IPS DF 6.9 (cell line): ENCODE measurements at places on chromosomes 11 and 22.
A peak's percentile ranks its signal among the peaks of the same experiment; 100 is the strongest.

GRCh38 chr22:50547263-50547985 is 1.7 kb downstream of the KLHDC7B start:
- DNase-seq = no peak

DNA sequence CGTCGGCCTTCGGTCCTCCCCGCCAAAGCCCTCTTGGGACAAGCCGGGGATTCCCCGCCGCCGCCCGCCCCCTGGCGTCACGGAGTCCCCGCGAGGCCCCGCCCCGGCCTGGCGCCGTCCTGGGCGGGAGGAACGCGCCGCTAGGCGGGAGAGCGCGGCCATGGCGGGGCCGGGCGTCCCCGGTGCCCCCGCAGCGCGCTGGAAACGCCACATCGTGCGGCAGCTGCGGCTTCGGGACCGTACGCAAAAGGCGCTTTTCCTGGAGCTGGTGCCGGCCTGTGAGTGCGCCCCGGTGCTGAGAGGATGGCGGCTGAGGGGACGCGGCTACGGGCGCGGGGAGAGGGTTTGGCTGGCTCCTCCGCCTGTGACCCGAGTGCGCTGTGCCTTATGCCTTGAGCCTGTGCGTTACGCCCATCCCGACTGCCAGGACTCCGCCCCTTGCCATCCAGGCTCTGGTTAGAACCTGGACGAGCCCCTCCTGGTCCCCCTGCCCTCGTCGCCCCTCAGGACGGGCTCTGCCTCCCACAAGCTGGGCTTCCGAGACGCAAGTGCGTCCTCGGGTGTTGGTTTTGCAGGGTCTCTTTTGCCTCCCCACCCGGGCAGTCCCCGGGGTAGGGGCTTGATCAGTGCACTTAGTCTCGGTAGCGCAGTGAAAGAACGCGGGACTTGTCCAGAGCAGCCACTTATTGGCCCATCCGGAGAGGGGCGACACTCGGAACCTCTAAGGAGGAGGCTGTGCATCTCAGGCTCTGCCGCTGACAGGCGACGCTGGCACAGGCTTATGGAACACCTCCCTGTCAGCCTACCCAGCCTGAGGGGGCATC is at the start of gene ATG16L2:
Gene ATG16L2 (plus strand): TSS at position 126 of the 824 bp plus-strand sequence. CDS start 35 bp downstream, at position 161.
- no peak for DNase-seq

GRCh38 chr11:112734207-112734606 is 227.0 kb upstream of the NCAM1 start:
- peak; percentile 9 for DNase-seq

GRCh38 chr11:65927904-65928397 is 8.7 kb downstream of the DRAP1 start:
- no peak for DNase-seq

- no peak for DNase-seq
These were observed 106.6 kb downstream of the ARL14EP start for GRCh38 chr11:30429550-30429949.

- peak; percentile 91 for DNase-seq
These were observed 8.1 kb upstream of the DGKZ start for GRCh38 chr11:46338988-46339666.

DNA sequence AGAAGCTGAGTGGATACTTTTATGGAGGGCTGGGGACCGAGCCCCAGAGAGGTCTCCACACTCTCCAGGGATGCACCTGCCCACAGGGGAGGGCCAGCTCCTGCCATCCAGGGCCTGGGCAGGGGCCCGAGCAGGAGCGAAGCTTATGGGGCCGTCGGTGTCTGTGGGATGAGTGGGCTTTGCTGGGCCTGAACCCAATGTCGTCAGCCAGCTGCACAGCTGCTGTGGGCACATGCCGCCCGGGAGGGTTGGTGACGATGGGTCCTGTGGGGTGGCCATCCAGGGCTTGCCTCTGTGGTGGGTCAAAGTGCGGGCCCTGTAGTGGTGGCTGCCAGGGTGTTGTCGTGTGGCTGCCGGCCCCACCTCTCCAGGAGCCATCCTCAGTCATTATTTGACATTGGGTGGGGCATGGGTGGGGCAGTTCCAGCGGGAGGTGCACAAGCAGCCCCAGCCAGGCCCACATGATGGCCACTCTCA is 447.1 kb downstream of the TBC1D22A start:
- DNase-seq = no peak

DNA sequence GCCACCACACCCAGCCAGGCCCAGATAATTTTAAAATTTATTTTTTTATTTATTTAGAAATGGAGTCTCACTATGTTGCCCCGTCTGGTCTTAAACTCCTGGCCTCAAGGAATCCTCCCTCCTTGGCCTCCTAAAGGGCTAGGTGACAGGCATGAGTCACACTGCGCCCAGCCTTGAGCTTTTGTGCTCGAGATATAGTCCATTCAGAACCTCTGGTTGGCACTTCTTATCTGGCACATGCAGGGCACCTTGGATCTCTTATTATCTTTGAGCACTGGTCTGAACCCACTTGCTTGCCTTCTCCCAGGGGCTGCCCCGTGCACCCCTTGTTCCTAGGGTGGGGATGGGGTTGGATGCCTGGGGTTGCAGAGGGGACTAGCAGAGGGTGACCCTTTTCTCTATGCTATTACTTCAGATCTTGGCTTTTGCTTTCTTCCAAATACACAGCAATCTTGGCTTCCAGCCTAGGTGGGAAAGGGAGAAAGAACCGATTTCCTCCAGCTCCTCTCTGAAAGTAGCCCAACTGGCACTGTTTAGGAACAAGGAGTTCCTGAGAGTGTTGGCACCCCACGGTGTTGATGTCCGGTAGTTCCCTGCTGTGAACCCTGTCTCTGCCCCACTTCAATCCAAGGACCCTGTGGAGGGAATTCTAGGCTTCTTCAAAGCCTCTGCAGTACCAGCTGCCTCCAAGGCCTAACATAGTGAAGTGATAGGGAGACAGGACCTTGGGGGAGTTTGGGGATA is 1.3 kb upstream of the SLC3A2 start:
- no peak for DNase-seq

DNA sequence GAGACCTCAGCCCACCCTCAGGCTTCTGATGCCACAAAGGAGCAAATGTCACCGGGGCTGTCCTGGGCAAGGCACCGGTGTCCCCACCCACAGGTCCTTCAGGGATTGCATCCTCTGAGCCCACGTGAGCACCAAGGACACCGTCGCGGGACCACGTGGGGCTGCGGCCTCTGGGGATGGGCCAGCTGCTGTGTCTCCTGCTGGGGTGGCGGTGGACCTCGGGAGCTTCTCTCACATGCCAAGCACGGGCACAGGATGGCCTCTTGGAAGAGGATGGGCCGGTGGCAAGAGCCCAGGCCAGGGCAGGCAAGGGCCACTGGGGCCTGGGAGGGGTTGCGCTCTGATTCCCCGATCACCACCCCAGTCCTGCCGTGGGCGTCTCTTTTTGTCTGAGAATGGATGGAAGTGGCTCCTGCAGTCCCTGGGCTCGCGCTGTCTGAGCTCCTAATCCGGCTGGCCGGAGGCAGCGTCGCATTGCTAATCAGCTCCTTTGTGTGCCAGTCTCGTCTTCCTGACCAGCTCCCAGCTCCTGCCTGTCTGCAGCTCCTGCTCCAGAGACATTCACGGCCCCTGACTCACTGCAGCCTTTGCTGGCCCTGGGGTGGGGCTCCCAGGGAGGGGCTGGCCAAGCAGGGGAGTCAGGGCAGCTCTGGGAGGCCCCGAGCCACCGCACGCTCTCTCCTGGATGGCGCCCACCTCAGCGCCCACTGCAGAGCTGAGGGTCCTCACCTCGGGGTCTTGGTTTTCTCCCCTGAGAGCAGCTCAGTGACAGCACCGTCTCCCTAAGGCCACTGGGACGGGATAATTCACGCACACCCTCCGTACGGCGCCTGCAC is 146.7 kb downstream of the CTTN start:
- no peak for DNase-seq

GRCh38 chr22:20653795-20654342 is 120.0 kb upstream of the SERPIND1 start:
- DNase-seq = no peak

GRCh38 chr11:13761250-13761649 is 92.8 kb downstream of the FAR1 start:
- no peak for DNase-seq

- DNase-seq = no peak
These were observed 30.5 kb upstream of the GCAT start for GRCh38 chr22:37777122-37777687.

DNA sequence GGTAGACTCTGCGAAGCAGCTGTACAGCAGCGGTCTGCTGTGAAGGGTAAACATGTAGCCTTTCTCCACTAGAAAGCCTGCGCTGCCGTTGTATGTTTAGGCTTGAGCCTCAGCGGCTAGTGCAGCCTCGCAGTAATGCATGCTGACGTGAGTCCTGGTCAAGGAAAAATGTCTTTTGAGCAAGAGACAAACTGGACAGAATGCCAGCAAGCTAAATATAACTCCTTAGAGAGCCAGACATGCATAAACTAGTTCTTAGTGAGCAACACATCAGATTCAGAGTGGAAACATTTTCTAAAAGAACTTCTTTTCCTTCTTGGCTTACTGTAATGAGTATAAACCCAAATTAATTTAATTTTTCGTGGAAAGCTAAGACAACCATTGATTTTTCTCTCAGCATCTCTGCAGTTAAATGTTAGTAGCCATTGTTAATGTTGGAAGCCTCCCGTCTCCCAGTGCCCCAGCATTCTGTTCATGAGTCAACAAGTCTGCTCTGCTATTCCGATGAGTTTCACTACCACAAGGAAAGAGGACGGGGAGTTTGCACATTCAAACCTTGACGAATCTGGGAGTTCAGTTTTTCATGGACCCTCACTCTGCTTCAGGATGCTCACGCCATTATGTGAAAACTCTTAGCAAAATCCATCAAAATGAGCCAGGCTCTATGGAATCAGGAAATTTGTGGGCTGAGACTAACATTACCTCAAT is 51.4 kb downstream of the JAM3 start:
- no peak for DNase-seq

DNA sequence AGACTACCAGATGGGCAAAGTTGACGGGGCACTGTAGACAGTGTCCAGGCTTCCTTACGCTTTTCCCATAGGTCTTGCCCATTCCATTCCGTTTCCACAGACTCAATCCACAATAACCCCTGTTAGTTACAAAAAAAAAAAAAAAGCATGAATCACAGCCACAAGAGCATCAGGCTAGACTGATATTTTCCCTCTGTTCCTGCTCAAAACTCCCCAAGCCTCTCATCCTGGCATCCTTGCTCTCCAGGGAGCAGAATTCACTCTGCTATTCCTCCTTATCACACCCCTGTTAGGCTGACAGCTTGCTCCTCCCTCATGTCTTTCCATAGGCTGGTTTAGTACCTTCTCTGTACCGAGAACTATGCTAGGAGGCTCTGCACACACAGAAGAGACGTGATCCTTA is 42.2 kb downstream of the TMEM123 start:
- DNase-seq = no peak

- DNase-seq = no peak
These were observed 904 bp downstream of the SLC35F2 start for GRCh38 chr11:107857550-107858216.

GRCh38 chr11:65606876-65607613 is 7.0 kb downstream of the MAP3K11 start:
- DNase-seq = peak; percentile 94

DNA sequence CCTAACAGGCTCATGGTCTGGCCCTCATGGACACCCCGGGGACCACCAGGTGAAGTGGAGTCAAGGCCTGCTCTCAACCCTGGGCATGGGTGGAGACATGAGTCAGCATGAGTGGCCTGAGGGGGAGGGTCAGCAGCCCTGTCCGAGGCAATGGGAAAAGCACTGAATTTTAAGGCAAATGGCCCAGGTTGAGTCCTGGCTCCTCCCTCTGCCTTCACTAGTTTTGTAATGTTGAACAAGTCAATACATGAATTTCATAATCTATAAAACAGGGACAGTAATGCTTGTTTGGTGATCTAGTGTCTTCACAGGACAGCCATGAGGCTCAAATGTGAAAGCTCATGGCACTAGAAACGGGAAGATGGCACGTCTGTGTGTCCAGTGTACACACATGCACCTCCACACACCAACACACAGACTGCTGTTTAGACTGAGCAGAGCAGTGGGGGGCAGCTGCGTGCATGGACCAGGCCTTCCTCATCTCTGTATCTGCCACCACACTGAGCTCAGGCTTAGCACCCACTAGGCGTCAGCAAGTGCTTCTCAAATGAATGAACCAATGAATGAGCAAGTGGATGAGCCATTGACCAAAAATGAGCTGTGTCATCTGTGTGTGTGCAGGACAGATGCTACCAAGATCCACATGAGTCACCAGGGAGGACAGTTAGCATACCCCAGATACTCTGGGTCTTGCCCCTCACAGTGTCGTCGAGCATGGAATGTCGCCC is 63.4 kb downstream of the NRXN2 start:
- no peak for DNase-seq

DNA sequence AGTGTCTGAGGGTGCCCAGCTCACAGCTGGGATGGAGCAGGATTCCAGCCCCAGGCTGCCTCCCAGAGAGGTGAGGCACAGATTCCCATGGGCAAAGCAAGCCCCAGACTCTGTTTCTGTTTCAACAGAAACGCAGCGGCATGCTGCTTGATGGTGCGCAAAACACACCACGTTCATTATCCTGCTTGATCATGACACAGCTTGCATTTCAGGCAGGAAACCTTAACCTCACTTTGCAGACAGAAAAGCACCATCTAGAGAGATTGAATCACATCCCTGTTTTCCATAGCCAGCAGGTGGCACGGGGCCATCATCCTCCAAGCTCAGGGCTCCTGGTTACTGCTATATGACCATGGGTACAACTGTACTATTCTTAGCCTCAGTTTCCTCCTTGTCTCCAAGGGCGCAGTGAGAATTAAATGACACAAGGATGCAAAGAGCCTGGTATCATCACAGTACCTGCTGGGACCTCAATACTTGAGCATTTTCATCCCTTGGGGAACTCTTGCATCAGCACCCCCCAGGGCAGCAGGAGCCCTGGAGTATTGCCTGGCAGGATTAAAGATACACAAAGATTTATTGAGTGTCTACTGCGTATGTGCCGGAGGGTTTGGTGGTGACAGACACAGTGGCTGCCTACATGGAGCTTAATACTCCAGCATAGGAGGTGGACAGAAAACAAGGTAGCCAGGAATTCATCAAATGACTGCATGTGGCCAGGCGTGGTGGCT is 110.0 kb downstream of the TP53I11 start:
- no peak for DNase-seq

- DNase-seq = no peak
These were observed 197.9 kb upstream of the BDNF start for GRCh38 chr11:27898166-27898565.

GRCh38 chr22:30182350-30182745 is 64.2 kb downstream of the LIF start:
- no peak for DNase-seq

DNA sequence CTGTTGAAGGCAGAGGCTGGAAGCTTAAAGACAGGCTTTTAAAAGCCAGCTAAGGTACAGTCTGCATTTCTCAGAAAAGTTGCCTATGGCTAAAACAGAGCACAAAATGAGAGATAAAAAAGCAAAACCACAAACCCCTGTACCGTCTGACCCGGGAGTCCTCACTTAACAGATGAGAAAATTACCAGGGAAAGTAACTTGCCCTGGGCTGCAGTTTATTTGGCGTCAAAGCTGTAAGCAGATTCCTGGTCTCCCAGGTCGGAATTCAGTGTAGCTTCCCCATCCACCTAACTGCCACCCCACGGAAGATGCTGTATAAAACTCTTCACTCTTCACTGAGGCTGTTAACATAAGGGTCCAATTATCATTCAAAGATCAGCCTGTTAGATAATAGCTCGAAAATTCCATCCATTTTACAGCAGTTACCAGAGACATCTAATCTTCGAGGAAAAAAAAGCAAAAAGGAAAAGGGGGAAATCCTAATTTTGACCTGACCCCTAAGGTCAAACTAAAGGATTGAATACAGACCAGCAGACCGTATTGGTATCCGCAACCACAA is 1.5 kb downstream of the TCF20 start:
- no peak for DNase-seq

- DNase-seq = no peak
These were observed 53.9 kb downstream of the CACNA1I start for GRCh38 chr22:39624501-39624821.
